AML-193 (cell line): ENCODE measurements at places on chromosomes 16 and 17.

- no peak for DNase-seq
Observed at GRCh38 chr17:19719355-19720209, 3.2 kb upstream of the SLC47A2 start.

- DNase-seq, result no peak
Observed at GRCh38 chr16:70432723-70433457, 6.0 kb downstream of the ST3GAL2 start.

DNA sequence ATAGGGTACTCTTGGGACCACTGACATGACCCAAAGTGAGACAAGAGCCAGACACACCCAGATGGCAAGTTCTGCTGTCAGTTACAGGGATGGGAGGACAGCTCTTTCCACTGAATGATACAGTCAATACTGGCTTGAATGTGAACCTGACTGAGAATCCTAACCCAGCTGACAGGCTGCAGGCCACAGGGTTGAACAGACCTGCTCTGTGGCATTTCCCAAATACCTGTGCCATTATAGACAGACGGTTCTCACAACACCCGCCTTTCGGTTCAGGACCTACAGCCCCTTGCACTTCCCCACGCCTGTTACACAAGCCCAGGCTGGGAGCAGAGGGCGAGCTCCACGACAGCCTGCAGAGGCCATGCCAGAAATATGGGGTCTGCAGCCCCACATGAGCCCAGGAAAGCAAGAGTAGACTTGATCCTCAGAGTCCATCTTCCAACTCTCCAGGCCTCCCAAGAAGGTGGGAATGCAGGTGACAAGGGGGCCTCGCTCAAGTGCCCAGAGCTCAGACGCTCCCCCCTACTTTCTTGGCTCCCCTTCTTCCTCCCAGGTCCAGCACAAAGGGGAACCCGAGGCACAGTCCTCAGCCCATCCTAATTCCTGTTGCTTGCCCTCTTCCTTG lies 314.3 kb downstream of the SOX9 start:
- no peak for DNase-seq

DNA sequence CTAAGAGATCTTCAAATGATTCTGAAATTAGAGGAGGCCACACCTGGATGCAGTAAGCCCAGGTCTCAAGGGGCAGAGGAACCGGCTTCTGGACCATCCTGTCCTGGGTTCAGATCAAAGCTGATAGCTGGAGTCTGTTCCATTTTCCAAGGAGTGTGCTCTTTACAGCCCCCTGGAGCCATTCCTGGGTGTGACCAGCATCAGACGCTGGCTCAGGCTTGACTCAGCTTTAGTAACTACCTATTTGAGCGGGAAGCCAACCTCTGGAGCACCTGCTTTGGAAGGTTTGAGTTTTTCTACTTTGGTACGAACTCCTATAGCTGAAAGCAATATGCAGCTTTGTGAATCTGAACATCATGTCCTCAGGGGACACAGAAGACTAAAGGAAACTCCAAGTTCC lies 12.9 kb upstream of the BBS2 start:
- DNase-seq, result no peak

GRCh38 chr17:55816532-55817396 lies 65.9 kb downstream of the PCTP start:
- DNase-seq, result no peak

DNA sequence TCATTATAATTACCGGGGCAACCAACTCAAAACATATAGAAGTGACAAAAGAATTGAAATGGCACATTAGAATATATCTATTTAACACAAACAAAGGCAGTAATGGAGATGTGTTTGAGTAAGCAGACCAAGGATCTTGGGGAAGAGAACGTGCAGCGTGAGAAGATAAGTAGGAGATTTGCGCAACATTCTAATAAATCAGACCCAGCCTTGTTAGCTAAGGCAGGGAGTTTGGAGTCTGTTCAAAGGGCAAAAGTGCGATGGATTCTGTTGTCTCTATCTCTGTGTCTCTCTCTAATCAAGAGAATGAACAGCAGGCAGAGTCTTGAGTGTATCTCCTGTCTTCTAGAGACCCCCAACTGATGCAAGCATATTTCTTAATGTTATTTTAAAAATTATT lies 55.0 kb upstream of the FA2H start:
- no peak for DNase-seq

DNA sequence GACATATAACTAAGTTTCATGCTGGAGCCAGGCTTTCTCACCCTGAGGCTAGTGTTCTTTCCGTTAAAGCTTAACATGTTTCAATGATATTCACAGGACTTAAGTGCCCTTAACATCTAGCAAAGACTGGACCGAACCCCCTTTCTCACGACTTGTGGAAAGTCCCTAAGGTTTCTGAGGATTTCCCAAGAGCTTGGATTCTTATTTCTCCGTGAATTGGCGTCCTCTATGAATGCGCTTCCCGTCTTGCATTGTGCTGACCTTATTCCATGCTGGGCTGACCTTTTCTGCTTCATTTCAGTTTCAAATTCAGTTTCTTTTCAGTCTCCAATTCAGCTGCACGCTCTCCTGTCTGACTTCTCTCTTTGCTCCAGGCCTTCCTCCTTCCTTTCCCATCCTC lies 206.4 kb downstream of the HS3ST3A1 start:
- no peak for DNase-seq

DNA sequence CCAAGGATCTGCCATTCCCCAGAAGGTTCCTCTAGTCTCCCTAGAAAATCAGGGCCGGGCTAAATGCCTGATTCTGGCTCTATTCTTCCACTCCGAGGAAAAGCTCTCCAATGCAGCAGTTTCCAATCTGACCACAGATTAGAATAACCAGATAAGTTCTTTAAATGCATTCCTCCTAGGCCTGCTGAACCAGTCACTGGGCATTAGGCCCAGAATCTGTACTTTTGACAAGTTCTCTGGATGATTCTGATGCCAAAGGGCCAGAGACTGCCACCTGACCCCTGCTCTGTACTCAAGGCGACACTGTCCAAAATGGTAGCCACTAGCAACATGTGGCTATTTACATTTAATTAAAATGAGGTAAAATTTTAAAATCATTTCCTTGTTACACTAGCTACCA lies 22.3 kb downstream of the MAP3K14 start:
- DNase-seq, result no peak

- DNase-seq, result no peak
Observed at GRCh38 chr16:54313789-54314188, 27.2 kb upstream of the IRX3 start.

DNA sequence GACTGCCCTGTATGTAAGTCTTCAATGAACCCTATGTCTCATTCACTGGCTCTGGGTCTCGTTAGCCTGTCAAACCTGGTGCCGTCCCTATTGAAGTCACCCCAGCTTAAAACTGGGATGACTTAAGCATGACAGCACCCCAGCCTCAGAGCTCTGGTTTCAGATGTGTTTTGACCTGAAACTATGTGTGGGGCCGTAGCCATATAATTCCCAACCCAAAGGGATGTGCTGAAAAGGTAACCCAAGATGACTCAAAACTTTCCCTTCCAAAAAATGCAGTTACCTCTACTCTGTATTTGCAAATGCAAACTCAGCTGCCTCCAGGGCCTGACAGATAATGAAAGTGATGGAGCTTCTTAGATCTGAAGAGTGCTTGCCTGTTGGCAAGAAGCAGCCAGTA lies 478.3 kb upstream of the ERCC4 start:
- no peak for DNase-seq

GRCh38 chr16:28863929-28864793 lies 518 bp downstream of the SH2B1 start:
- DNase-seq, result no peak
